ENCODE measurements at places on chromosomes 5 and 9.

DNA sequence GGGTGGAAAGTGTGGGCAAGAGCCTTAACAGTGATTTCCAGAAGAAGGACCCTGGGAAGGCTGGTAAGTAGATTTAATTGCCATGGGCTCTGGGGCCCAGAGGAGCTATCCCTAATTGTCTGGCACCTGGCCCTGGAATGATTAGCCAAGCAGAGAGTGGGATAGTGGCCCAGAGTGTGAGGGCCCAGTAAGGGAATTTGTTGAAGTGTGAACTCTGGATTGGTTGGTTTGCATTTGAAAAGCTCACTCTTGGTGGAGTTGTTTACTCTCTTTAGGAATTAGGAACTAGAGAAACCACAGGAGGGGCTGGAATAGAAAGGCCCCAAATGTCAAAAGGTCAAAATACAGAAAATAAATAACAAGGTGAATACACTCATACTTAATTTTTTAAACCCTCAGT lies 207.1 kb downstream of the GABRG2 start:
- DNase-seq = no peak

DNA sequence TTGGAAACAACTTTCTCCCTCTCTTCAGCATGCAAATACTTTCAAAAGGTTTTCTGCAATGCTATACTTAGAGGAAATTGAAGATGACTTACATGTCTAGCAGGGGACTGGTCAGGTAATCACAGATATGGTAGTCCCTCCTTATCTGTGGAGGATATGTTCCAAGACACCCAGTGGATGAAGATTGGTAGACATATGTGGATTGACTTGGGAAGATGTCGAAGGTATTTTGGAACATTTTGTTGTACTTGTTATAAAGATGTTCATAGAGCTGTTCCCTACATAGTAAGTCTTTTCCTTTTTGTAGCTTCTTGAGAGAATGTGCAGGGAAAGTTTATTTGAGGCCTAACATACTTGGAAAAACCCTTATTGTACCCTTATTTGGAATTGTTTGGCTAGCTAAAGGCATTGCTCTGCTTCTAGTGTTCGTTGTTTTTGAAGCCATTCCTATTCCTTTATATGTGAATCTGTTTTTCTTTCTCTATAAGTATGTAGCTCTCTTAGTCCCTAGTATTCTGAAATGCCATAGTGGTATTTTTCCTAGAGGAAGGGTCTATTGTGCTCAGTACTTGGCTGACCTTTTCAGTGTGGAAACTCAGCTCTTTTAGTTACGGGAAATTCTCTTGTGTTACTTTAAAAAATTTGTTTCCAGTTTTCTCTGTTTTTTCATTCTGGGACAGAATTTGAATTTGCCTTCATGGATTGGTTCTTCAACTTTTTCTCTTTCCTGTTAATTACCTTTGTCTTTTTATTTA lies 25.7 kb downstream of the GPR151 start:
- no peak for DNase-seq

DNA sequence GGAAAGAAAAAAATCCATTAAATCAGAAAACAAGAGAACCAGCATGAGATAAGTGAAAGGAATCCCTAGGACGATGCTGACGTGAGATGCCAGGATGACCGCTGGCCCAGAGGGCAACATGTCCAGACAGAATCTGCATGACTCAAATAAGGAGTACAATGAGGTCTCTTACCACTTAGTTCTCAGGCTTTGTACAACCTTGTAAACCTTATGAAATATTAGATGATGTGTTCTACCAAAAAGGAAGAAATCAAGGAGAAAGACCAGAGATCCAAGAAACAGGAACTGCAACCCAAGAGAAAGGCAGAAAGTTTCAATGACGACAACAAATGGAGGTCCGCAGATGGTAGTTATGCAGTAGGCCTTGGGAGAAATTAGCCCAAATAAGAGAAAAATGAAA lies 2.8 kb upstream of the GPR150 start:
- peak; percentile 86 for DNase-seq

GRCh38 chr9:34518110-34518616 lies 4.6 kb downstream of the ENHO start:
- DNase-seq = no peak

DNA sequence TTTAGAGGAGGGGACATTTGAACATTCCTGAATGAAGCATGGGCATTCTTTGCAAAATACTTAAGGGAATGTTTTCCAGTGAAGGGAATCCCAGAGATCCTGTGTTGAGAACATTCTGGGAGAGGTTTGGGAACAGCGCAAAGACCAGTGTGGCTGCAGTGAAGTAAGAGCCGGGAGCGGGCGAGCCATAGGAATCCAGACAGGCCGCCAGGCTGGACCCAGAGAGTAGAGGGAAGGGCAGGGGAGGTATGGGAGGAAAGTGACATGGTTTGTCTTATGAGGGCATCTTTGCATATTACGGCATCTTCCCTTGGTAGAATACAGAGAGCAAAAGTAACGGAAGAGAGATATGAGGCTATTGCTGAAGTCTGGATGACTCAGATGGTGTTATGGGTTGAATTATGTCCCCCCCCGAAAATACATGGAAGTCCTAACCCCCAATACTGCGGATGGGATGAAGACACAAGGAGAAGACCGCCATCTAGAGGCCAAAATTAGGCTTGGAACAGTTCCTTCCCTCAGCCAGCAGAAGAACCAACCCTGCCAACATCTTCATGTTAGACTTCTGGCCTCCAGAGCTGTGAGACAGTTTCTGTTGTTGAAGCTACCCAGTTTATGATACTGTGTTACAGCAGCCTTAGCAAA lies 268.2 kb downstream of the MAST4 start:
- DNase-seq = no peak

- DNase-seq = no peak
Measured at GRCh38 chr9:27347889-27348288, 50.9 kb upstream of the EQTN start.

DNA sequence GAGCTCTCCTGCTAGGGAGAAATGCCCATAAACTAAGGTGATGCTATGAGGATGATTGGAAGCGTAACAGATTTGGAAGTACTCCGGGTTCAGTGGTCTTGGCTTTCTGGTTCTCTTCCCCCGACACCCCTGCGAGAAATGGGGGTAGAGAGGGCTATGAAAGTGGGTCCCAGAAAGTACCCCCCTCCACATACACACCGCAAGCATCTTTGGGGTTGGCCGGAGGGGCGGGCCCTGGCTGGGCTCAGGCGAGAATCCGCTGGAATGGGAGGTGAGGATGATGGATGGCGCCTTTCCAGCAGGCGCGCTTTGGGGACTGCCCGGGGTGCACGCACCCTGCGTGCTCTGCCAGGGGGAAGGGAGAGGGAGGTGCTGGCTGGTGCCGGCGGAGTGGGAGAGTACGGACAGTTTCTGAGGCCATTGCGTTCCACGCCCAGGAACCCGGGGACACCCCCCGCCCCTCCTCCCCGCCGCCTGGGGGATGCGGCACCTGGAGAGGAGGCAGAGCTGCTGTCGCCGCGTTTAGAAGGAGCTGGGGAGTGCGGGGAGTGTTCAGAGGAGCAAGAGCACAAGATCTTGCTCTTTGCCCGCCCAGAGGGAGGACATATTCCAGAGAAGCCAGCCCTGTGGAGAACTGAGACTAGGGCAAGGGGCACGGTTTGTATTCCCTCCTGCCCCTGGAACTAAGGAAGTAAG lies 1.9 kb downstream of the PCSK5 start:
- DNase-seq = no peak

GRCh38 chr9:21281275-21281674 lies 23.8 kb downstream of the IFNA5 start:
- DNase-seq = no peak

- no peak for DNase-seq
Measured at GRCh38 chr5:163696579-163696887, 191.1 kb downstream of the MAT2B start.

DNA sequence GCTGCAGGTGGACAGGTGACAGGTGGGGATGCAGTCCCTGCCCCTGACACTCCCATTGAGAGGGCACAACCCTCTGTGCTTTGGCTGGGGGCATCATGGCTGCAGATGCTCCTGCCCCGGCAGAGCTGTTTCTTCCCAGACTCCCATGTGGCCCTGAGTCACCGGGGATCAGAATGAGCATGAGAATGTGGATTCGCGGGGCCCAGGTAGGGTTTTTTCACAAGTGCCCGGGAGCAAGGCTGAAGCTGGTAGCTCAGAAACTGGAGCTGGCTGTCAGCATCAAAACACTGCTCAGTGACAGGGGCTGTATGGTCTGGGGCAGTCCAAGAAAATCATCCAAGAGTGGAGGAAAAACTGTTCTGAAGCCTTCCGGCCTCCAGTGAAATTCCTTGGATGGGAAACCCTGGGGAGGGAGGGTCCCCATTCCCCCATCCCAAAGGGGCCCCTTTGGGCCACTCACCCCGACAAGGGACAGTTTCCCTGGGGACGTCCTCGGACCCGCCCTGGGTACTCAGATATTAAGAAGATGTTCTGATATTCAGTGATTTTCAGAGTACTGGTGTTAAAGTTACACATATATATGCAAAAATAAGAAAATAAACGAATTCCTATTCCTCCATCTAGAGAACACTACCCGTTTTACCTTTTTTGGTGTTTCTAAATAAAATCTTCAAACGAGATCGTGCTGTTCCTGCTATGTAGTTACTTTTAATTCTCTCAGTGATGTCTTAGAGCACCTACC lies 120.1 kb upstream of the LPCAT1 start:
- DNase-seq = no peak

- no peak for DNase-seq
Measured at GRCh38 chr9:134642385-134643181, 980 bp downstream of the COL5A1 start.

DNA sequence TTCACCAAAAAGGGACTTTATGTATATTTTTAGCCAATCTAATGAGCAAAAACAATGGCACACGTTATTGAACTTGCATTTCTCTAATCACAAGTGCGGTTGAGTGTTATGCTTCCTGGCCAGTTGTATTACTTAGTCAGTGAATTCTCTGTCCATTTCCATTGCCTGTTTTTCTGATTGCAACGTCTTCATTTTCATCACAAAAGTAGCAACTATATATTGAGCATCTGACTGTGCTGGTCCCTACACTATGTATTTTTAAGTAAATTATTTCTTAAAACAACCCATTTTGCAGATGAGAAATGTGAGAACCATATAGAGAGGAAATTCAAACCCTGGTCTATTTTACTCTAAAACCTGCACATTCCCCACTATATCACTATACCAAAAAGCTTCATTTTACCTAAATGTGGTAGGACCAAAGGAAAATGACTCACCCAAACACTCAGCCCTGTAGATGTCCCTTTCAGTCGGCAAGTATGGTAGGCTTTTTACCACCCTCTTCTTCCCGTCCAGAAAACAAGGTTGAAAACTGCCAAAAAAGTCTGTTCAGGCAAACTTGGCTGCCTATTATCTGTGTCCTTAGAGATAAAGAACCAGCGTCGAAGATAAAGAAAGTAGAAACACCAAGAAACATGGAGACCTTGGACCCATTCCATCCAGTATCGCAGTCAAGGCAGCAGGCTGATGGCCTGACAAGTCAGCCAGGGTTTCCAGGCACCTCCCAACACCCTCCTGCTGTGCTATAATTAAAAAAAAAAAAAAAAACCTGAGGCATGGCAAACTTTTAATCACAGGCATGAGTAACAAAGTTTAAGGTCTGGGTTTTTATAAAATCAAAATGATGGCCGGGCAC lies 18.8 kb upstream of the FAM13B start:
- DNase-seq = no peak

- no peak for DNase-seq
Measured at GRCh38 chr5:122701640-122702523, 73.0 kb upstream of the SNX2 start.

GRCh38 chr5:132408456-132408855 lies 38.9 kb downstream of the SLC22A5 start:
- no peak for DNase-seq

DNA sequence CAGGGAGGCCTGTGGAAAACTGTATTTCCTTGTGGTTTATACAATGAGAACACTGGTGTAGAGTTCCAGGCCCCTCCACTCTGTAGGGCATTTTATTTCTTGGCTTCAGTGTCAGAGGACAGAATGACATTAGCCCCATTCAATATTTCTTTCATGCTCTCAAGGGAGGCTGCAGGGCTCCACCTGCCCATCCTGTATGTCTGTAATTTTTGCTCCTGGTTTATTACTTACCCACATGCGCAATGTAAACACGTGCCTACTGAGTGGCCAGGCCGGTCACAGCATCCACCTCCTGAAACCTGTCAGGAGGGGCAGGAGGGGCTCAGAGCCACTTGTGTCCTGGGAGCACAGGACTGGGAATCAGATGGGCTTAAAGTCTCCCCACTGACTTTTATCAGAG lies 82.4 kb downstream of the GADD45G start:
- DNase-seq = no peak

- no peak for DNase-seq
Measured at GRCh38 chr9:93058355-93059010, at the start of gene SUSD3. TSS of gene SUSD3 (plus strand) at chr9:93058701. CDS start at chr9:93058743, 42 bp downstream.

- DNase-seq = no peak
Measured at GRCh38 chr5:57772512-57772911, 289.9 kb upstream of the ACTBL2 start.

DNA sequence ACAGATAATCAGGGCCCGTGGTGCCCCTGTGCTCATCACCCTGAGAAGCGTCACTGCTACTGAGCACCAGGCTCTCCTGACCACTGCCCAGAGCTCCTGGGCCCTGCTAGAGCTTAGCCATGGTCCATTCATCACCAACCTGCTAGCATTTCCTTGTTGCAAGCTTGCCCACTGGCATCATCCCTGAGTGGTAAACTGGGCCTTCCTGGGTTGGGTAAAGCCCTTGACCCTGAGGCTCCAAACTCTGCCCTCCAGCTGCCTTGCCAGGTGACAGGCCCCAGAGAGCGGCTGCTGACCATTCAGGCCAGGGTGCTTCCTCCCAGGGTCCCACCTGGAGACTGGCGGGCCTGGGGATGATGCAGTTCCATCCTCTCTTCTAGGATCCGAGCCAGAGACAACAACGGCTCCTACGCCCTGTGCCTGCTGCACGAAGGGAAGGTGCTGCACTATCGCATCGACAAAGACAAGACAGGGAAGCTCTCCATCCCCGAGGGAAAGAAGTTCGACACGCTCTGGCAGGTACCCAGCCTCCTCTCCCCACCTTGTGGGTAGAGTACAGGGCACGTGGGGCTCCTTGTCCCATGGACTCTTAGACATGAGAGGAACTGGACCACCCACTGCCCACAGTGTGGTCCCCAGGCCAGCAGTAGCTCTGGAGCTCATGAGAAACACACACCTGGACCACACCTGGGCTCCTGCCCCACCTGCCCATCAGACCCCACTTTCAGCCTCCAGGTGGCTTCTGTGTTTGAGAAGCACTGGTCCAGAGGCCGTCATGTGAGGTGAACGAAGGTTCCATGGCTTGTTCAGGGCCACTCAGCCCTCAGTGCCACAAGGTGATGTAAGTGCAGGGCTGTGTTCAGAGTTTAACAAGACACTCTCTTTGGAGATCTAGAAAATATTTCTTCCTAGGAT lies 60.5 kb downstream of the SYK start:
- DNase-seq = no peak

Measured in epithelial cell of prostate (primary cell).